ENCODE measurements at places on chromosomes 1 and 21.

GRCh38 chr1:117618450-117619122 lies 12.7 kb downstream of the TENT5C start:
- peak; percentile 57 for ATAC-seq

- ATAC-seq, result peak; percentile 64
Observed at GRCh38 chr1:51534447-51534846, 15.4 kb upstream of the EPS15 start.

GRCh38 chr1:92968138-92969032 lies 7.1 kb upstream of the DIPK1A start:
- peak; percentile 87 for ATAC-seq

- no peak for ATAC-seq
Observed at GRCh38 chr1:99173900-99174299, 90.4 kb upstream of the PLPPR4 start.

- peak; percentile 9 for ATAC-seq
Observed at GRCh38 chr1:167554028-167554779, 642 bp upstream of the CREG1 start.

- ATAC-seq, result peak; percentile 14
Observed at GRCh38 chr1:64956010-64956640, 10.2 kb downstream of the JAK1 start.

- no peak for ATAC-seq
Observed at GRCh38 chr21:45225041-45225740, 62.5 kb downstream of the POFUT2 start.

DNA sequence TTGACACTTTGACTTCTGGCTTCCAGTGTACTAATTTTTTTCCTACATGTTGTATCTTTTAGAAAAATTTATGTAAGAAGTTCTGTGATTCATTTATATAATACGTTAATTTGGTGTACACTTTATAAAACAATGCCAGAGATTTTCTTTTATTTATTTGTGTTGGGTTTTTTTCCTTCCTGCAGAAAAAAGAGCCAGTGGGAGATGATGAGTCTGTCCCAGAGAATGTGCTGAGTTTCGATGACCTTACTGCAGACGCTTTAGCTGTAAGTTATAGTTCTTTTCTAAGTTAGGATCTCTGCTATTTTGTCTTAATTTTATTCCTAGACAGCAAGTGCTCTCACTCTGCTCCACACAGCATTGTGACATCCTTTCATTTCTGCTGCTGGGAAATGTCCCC lies 14.4 kb downstream of the SARS1 start:
- ATAC-seq, result no peak

DNA sequence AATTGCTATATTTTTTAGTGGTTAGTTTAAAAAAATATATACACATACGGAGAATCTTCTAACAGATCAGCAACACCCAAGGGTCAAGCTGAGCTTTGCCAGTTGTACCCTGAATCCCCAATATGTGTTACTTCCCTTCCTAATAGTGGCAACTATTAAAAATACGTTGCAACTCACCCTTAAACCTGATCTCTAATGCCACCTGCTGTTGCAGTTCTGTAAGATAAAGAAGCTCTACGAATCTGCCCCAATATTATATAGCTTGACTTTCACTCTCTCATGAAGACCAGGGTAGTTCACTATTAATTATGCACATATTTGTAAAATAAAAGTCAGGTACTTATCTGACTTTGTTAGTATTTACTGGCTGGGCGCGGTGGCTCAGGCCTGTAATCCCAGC lies 58.4 kb downstream of the ASH1L start:
- ATAC-seq, result no peak

All from stimulated activated memory B cell treated with anti-CD40 and anti-IgM and Interleukin-4, amounts not matched to agents 10 μg/mL and 1 μg/mL and 100 μg/mL, for 72 hours (primary cell).